ENCODE measurements at places on chromosomes 3 and 15.

DNA sequence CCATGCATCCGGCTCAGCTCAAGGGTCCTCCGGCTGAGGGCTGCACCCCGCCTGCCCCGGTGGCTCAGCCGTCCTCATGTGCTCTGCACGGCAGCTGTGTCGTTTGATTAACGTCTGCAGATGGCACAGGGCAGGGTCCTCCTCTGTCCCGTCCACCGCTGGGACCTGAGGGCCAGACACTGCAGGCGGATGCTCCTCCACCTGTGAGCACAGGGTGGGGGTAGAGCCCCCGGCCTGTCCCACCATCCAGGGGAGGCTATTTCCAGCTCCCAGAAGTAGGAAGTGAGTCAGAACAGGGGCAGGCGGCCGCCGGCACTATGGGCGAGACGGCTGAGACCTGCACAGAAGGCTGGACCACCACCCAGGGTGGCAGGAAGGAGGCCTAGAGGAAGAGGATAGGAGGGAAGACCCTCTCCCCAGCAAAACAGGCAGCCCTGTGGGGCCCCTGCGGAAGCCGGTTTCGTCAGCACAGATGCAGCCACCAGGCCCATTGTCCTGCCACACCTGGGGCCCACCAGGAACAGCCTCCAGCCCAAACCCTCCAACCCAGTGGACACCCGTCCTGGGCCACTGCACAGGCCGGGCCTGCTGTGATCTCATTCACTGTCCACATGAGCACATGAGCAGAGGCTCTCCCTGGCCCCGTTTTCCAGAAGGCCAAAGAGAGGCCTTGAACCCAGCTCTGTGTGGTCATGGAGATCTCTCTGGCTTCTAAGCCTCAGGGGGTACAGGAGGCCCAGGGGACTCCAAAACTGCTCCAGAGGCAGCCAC lies 12.6 kb upstream of the PLXND1 start:
- no peak for DNase-seq

DNA sequence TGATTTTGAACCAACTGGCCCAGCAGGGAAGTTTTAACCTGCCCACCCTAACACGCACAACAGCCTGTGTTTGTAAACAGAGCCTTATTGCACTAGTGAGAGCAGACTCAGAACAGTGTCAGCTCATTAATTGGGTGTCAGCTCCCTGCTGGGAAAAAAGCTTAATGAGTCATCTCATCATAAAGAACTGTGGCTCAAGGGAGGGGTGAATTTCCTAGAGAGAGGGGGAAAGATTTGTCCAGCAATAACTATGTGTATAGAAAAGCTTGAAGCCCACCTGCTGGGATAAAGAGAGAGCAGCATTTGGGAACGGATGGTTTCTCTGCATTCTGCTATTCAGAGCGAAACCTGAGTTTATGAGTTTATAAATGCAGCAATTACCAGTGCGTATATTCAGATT lies 48.9 kb upstream of the GMNC start:
- no peak for DNase-seq

DNA sequence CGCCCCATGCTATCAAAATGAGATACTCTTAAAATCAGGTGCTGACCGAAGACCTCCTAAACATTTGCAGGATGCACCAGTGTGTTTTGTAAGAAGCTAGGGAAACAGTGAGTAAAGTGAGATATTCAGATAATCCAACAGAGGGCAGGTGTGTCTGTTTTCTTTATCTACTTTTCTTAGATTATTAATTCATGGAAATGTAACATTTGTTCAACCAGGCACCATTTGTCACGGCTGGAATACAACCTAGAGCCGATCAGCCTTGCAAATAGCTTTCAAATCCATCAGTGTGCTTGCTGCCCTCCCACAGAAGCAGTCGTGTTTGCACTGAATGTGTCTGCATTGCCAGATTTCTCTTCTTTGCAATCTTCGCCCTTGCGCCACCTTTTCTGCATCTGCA lies 201.9 kb upstream of the CHRM5 start:
- no peak for DNase-seq

DNA sequence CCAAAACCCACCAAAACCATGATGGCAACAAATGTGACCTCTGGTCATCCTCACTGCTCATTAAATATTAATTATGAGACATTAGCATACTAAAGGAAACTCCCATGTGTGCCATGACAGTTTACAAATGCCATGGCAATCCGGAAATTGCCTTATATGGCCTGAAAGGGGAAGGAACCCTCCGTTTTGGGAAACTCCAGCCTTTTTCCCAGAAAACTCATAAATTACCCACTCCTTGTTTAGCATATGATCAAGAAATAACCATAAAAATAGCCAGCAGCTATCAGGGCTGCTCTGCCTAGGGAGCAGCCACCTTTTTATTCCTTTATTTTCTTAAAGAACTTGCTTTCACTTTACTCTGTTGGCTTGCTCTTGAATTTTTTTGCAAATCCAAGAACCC lies 992.7 kb downstream of the NTRK3 start:
- DNase-seq = no peak

DNA sequence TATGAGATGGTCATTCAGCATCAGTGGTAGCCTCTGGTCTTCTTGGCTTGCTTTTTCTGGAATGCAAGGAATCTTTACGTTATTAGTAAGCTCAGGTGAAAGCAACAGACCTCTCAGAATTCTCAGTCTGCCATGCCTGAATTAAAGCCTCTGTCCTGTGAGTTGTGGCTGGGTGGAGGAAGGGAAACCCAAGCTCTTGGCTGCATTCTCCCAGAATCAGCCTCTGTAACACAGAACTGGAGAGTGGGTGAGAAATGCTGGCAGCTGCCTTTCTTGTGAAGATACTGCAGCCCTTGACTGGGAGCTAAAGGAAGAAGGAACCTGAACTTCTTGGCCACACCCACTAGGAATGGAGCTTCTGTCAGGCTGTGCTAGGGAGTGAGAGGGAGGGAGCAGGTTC lies 505.8 kb downstream of the EPHA3 start:
- DNase-seq = no peak

DNA sequence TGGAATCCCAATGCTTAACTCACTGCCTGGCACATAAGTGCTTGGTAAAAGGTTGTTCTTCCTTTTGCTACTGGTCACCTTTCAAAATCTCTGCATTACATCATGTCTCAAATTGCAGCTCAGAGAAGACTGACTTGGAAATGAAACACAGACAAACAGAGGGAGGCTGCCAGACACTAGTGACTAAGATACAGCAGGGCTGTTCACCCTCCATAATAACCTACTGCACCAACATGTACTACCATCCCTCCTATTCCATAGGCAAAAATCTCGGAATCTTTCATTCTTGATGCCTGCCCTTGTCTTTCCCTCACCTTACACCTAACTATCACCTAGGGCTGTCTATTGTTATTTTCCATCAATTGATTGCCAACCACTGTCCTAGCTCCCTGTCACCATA lies 502.3 kb upstream of the ADAMTS9 start:
- no peak for DNase-seq

DNA sequence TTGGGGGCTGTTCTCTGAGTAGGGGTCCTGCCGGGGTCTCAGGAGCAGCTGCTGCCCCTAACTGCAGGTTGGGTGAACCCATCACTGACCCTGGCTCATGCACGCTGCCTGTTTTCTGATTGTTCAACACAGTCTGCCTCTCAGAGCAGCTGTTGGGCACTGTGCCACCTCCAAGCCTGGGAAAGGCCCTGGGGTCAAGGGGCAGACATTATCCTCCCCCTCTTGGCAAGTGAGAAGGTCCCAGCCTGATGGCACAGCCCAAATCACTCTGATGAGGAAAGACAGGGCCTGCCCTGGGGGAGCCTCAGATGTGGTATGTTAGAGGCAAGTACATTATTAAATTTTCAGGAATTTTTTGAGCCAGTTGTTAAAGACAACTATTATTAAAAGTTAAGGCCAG lies 14.1 kb upstream of the GNAT1 start:
- no peak for DNase-seq

- peak; percentile 90 for DNase-seq
Measured at GRCh38 chr15:98727115-98728040, 79.0 kb downstream of the IGF1R start.

DNA sequence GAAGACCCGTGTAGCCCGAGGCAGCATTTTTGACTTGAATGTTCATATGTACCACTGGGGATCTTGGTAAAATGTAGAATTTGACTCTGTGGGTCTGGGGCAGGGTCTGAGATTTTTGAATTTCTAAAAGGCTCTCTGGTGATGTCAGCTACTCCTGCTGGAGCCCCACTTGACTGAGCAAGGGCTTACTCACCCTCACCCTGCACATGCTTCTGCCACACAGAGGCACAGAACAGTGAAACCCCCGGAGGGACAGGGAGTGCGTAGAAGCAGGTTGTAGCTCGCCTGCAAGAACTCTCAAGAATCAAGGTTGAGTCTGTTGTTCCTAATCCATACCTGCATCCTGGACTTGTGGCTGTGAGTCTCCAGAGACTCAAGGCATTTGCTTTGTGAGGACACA lies 41.1 kb downstream of the SLCO3A1 start:
- DNase-seq = no peak

DNA sequence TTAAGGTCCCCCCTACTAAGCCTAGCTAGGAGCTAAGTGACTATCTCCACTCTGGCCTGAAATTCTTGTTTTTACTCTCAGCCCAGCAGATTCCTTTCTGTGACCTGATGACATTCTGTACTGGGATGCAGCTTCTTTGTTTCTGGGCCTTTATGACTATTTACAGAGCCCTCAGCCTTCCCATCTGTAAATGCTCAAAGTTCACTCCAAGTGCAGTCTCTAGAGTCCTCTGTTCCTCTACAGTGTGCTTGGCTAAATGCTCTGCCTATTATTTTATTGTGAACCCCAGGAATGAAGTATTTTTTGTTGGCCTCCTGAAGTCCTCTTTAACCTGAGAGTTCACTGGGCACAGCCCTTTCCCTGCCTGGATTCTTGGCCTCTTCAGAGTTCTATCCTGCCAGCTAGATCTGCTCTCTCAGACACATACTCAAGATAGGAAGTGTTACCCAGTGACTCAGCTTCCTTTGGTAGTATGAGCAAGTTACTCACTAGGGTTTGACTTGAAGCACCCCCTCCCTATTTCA lies 278.1 kb upstream of the P2RY1 start:
- DNase-seq = no peak

DNA sequence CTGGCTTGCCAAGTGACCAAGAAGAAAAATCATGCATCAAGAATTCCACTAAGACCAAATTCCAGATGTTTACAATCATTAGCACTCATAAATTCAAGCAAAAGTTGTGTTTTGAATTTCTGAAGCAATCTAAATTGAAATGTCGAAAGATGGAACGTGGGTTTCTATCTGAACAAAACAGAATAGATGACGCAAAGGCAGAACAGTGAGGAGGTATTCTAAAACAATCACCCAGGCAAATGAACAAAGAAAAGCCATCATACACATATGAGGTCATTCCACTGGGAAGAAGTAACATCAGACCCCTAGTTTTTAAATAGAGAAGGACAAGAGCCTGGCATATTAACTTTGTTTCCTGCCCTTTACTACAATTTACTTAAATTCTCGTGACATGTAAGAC lies 58.0 kb downstream of the MCF2L2 start:
- no peak for DNase-seq

- DNase-seq = no peak
Measured at GRCh38 chr3:106577241-106577640, 708.4 kb upstream of the CBLB start.

GRCh38 chr15:85280203-85280602 lies 100.2 kb upstream of the AKAP13 start:
- DNase-seq = no peak

DNA sequence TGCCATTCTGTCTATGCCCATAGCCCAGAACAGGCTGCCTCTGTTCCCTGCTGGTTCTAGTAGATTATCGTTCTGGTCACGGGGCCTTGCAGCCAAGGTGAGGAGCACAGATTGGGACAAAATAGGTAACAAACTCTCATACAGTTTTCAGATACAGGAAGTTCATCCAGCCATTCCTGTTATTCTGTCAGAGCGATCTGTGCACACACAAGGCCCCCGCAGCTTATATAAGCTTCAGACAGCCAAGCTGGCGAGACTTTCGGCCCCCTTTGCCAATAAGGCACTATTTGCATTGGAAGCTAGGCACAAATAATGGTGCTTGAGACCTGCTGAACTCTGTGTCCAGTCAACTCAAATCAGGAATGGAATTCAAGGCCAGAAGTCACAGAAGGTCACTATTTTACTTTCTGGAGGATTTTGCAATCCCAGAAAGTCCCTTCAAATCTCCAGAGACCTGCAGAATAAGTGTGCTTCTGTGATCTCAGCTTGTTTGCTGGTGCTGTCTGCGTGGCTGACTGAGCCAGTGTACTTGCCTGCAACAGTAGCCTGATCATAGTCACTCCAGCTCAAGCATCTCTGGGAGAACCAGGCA lies 69.4 kb downstream of the BFSP2 start:
- no peak for DNase-seq

GRCh38 chr3:15460891-15461531 lies 33.6 kb downstream of the EAF1 start:
- DNase-seq = no peak

GRCh38 chr3:50390508-50391224 lies 31.3 kb upstream of the TMEM115 start:
- no peak for DNase-seq

DNA sequence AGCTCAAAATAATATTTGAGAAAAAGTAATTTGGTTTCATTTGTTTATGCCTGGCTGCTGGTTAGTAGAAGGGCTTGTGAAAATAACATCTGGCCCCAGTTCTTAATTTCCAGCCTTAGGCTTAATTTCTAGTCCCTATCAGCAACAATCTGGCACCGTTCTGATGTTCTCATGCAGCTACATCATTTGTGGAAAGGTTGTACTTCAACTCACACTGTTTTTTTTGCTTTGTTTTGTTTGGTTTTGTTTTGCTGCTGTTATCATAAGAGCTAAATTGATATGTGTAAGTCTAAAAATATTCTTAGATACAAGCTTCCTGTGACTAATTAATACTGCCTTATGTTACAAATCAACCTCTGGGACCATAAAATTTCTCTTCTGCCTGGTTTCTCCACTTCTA lies 8.9 kb downstream of the CPA3 start:
- DNase-seq = no peak

GRCh38 chr3:49664300-49664699 lies 9.9 kb upstream of the APEH start:
- DNase-seq = no peak

DNA sequence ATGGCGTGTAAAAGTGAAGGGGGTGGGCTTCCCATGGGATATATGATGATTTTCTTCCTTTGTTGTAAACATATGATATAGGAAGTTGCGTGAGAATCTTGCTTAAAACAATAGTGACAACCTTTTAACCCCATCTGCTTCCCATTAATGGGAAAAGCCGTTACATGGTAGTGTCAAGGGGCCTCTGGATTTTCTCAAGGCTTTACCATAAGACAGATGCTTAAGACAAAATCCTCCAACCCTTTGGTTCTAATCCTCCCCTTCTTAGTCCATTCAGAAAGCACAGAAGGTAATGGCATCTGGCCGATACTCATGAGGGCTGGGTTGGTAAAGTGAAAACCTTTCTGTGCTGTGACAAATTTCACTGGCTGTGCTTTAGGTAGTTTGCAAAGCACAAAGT lies 25.0 kb downstream of the DPH3 start:
- DNase-seq = no peak

GRCh38 chr3:6746443-6746842 lies 114.5 kb upstream of the GRM7 start:
- DNase-seq = no peak
